ENCODE measurements at places on chromosomes 1 and 21.

GRCh38 chr1:54069791-54070170 is 16.4 kb downstream of the TCEANC2 start:
- DNase-seq, result no peak

DNA sequence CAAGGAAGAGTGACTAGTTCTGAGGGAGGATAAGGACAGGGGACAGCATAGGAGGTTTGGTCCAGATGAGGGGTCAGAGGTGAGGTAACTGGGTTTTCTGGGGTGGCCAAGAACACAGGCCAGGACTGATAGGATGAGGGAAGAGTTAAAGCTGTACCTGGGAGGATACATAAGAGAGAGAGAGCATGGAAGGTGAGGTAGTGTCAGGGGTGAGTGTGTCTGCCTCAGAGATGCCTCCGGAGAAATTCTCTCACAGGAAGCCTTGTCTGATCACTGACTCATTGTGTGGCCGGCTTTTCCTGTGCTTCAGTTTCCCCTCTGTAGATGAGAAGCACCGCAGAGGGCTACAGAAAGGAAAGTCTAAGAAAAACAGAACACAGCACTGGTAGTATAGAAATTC is 40.2 kb downstream of the FASLG start:
- DNase-seq, result no peak

- no peak for DNase-seq
Observed at GRCh38 chr1:75276385-75276784, 142.2 kb downstream of the LHX8 start.

GRCh38 chr1:222223010-222223409 is 324.9 kb downstream of the HHIPL2 start:
- DNase-seq, result no peak

DNA sequence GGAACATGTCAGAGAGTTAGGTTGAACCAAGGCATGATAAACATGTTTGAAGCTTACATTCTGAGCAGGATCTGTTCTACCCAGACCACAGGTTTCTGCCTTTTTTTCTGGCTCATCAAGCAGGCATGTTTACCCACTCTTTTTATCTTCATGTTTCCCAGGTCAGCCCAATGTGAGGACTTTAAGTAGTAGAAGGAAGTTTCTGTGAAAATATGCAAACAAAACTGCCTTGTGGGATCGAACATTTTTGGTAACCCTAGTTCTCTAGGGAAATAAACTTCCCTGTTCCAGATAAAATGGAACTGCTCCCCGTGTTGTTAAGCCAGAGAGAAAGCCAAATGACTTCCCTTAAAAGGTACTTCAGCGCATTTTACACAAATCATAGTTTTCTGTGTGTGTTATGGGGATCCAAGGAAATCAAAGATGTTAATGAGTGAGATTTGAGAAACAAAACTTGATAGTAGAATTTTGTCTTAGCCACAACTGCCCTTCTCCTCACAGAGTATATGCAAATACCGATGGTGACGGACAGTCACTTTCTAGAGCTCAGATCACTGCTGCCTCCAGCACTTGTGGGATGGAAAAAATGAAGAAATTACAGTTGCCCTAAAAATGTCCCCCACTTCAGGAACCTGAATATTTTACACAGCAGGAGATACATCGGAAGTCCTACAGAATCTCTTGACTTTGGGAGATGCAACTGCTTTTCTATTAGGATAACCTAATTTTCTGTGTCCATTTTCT is 765 bp upstream of the HIPK1 start:
- DNase-seq, result no peak

- DNase-seq, result no peak
Observed at GRCh38 chr1:213123536-213123935, 72.5 kb downstream of the RPS6KC1 start.

DNA sequence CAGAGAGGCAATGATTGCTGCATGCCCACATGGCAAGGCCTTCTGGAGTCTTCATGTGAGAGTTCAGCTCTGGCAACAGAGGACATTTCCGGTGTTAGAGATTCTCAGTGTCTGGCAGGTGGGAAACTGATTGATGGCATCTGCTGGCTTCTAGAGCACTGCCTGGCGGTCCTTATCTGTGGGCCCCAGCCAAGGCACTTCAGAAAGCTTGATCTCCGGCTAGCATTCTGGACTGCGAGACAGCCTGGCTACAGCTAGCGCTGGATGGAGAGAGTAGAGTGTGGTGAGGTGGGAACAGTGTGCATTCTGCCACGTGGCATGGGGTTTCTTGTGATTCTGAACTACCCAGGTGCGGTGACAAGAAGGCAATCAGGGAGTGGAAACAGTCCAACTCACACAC is 9.4 kb downstream of the ZNF678 start:
- DNase-seq, result no peak

GRCh38 chr1:172002725-172003345 is 161.5 kb downstream of the DNM3 start:
- DNase-seq, result no peak
